Activated CD8-positive, alpha-beta memory T cell treated with anti-CD3 and anti-CD28 coated beads for 4 hours (primary cell): ENCODE measurements at places on chromosomes 3 and 15.

DNA sequence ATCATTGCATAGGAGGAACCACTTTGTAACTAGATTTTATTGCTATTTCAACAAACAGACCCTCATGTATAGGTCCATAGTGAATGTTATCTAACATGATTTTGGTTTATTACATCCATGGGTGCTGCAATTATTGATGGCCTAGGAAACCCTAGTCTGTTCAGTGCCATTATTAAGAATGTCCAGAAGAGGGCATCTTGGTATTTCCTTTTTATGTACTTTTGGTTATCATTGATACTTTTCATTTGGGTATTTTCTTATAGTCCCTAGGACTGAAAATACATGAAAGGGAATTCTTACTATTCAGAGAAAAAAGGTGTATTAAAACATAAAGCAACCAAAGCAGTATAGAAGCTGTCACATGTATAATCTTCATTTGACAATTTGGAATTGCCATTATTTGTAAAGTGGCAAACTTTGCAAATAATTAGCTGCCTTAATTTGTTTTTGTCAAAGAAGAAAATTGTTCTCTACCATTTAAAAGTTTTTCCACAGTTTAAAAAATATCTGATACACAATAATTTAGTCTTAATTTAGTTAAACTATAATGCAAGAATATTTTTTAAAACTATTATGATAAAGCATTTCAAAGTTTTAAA lies 48.7 kb downstream of the CNOT10 start:
- no peak for DNase-seq

GRCh38 chr3:183178833-183179549 lies 16.5 kb upstream of the LAMP3 start:
- peak; percentile 9 for DNase-seq

GRCh38 chr3:142013993-142014392 lies 135.4 kb downstream of the TFDP2 start:
- no peak for DNase-seq

- no peak for DNase-seq
Measured at GRCh38 chr15:38894243-38894948, 329.8 kb upstream of the RASGRP1 start.

- no peak for DNase-seq
Measured at GRCh38 chr3:151538456-151539393, 77.9 kb upstream of the IGSF10 start.

- no peak for DNase-seq
Measured at GRCh38 chr3:40262331-40262730, 47.2 kb upstream of the EIF1B start.

DNA sequence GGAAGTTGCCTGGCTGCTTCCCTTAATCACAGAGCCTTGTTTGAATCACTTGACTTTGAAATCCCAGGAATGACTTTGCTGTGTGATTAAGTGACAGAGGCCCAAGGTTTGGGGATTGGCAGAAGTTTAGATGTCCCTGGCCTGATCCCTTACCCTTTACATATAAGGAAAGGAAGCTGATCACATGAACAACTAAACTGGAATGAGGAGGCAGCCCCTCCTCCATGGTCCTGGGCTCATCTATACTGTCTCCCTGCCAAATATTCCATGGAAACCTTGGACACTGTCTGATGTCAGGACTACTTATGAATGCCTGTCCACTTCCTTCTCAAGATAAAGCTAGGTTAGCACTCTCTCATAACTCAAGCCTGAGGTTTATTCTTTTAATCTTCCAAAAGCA lies 181.3 kb upstream of the CTDSPL start:
- DNase-seq: no peak

DNA sequence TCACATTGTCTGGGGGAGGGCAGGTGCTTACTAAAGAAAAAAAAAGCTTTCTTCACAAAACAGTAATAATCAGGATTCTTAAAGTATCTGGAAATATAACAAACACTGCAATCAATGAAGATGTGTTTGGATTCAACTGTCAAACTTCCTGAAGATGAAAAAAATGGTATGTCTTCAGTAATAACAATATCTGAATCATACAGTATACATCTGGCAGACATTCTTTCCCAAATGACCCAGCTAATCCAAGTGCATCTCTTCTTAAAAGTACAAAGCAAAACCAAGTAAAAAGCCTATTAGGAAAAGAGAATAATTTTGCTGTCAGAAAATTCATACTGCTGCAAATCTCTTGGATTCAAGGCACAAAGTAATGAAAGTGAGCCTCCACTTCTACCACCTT lies 145.0 kb upstream of the MCTP2 start:
- no peak for DNase-seq

DNA sequence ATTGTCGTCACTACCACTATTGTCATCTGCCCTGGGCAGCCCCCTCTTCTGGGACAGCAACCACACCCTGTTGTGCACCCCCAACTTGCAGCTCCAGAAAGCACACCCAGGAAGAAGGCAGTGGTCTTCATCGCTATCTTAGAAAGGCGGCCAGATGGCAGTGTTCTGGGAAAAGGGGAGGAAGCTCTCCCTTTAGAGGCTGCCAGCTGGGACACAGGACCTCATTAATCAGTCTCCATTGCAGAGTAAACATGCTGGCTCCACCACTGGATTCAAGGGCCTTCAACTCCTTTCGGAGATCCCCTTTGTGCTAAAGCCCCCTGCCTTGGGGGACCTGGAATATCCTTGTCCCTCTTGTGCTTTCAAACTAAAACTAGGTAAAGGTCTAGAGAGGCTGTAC lies 199.3 kb upstream of the LINGO1 start:
- DNase-seq: no peak

DNA sequence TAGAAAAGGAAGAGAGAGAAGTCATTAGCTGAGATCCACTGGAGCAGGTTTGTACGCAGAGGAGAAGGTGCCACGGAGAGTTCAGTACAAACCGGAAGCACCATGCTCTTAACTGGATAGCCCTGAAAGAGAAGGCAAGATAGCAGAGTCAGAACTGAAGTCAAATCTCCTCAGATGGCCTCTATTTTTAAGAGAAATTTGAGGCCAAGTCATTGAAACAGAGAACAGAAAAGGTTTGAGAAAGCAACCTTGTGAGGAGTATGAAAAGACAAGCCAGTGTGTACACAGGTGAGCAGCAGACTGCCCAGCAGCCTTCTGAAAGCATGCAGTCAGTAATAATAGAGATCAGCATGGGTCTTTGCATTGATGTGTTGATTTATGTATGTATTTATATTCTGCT lies 66.1 kb upstream of the SPRED1 start:
- no peak for DNase-seq

GRCh38 chr3:104933972-104934371 lies 432.7 kb upstream of the ALCAM start:
- no peak for DNase-seq

DNA sequence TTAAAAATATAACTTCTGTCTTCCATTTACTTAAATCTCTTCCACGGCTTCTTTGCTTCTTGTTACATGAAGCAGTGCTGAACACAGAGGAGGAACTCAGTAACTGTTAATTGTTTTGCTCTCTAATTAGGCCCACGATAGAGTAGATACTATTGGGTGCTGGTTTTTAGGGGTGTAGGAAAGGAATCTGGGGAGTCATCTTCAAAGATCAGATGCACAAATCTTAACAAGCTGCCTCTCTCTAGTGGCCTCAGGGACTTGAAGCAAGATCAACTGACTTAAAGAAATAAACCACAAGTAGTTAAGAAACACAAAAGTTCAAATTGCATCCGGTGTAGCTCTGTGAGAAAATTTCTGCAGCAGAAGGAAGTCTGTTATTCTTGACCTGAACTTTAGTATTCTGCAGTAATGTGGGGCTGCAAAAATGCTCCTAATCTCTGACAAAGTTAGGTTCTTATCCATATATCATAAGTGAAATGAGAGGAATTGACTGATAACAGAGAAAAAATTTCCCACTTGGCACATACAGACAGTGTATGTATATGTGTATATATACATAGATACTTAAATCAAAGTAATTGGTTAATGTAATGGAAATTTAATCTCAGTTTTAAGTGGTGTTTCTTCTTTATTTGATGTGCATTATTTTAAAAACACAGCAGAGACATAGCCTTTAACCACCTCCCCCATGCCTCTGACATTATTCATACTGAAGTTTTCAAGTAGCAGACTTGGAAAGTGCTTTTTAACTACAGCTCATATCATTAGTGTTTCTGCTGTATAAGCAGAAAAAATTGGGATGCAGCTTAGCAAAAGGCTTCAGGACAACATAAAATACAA lies 51.8 kb downstream of the CHST2 start:
- DNase-seq: no peak
